ENCODE measurements at places on chromosomes 2 and 18.

- DNase-seq = no peak
Measured at GRCh38 chr2:240269380-240269779, 128.9 kb upstream of the OTOS start.

GRCh38 chr2:240123821-240124650 lies 12.1 kb downstream of the COPS9 start:
- DNase-seq = no peak

DNA sequence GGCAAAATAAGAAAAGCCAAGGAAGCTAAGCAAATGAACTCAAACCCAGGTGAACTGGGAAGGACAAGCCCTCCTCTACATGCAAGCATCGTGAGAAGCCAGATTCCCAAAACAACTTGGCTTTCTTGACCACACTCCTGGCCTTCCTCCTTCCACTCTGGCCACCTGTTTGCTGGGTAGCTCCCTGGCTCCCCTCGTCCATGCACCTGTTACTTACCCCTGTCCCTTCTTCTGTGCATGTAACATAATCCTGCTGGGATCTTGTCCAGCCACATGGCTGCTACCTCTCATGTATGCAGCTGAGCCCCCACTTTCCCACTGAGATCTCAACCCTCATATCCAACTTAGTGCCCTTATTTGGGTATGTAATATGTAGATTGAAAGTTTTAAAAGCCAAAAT lies 121.6 kb downstream of the MYO5B start:
- DNase-seq = no peak

DNA sequence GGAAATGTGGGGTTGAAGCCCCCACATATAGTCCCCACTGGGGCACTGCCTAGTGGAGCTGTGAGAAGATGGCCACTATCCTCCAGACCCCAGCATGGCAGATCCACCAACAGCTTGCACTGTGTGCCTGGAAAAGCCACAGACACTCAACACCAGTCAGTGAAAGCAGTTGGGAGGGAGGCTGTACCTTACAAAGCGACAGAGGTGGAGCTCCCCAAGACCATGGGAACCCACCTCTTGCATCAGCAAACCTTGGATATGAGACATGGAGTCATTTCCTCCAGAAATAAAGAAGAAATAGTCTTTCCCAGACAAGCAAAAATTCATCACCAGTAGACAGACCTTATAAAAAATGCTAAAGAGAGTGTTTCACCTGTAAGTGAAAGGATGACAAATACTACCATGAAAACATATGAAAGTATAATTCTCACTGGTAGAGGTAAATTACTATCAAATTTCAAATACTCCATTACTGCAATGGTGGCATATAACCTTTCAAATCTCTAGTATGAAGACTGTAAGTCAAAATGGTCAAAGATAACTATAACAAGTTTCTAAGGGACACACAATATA lies 152.6 kb upstream of the EPHA4 start:
- DNase-seq = no peak

DNA sequence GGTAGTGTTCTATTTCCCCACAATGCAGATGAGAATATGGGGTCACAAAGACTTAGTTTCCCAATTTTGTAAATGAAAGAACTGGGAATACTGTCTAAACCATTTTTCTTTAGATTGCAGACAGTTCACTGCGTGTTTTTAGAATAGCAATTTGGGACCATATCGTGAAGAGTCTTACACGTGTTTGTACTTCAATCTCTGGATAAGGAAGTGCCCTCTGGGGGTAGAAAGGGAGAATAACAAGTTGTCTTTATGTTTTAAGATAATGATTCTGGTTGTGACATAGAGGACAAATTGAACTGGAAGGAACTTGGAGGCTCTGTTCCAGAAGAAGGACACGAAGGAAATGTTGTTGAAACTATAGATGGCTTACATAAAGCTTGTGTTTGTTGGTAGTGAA lies 457.7 kb downstream of the CBLN2 start:
- DNase-seq = no peak

- no peak for DNase-seq
Measured at GRCh38 chr2:178674122-178674521, 133.1 kb downstream of the TTN start.

DNA sequence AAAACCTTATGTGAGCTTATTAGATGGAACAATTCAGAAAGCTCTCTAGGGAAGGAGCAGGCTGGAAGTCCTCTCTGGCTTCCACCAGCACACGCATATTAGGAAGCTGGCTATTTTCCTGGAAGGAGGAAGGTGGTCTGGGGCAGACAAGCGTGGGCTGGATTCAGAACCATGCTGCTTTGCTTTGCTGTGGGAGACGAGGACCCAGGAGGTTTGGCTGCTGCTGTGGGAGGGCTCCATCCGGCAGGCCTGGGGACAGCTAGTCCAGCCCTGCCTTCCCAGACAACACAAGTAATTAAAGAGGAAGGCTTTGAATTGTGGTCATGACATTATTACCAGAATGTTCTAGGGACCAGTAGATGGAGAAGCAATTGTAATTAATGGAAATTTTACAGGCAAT lies 238.8 kb upstream of the MYT1L start:
- no peak for DNase-seq

GRCh38 chr2:16134436-16135165 lies 194.3 kb downstream of the MYCN start:
- DNase-seq = no peak

DNA sequence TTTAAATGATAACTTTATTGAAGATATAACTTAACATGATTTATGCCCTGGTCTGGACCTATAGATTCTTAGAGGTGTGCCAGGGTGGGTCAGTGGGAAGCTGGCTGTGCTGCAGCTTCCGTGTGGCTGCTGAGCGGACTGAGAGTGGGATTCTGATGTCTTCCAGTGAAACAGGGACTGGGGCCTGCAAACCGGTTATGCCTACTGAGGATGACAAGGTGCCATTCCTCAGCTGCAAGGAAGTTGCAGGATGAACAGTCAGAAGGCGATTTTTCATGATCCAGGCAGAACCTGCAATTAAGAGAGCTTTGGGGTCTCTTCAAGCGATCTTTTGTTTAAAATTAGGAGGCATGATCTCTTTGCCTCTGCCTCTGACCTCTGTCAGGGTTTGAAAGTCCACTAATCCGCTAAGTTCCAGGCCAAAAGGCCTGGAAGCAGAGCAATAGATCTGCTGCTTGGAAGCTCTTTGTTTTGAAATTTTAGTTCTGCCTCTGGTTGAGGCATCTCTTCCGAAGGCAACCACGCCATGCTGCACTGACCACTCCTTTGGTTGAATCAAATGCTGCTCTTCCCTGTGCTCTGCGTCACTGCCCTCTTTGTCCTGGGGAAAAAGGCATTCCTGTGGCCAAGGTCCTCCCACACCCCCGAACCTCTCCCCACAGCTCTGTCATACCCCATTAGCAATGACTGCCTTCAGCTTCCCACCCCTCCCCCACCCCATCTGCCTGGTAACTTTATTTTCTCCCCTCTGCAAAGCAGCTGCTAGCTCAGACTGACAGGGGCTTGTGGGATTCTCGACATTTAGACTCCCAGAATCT lies 2.0 kb downstream of the TMEM169 start:
- no peak for DNase-seq

GRCh38 chr2:166825914-166826313 lies 62.4 kb upstream of the XIRP2 start:
- no peak for DNase-seq

DNA sequence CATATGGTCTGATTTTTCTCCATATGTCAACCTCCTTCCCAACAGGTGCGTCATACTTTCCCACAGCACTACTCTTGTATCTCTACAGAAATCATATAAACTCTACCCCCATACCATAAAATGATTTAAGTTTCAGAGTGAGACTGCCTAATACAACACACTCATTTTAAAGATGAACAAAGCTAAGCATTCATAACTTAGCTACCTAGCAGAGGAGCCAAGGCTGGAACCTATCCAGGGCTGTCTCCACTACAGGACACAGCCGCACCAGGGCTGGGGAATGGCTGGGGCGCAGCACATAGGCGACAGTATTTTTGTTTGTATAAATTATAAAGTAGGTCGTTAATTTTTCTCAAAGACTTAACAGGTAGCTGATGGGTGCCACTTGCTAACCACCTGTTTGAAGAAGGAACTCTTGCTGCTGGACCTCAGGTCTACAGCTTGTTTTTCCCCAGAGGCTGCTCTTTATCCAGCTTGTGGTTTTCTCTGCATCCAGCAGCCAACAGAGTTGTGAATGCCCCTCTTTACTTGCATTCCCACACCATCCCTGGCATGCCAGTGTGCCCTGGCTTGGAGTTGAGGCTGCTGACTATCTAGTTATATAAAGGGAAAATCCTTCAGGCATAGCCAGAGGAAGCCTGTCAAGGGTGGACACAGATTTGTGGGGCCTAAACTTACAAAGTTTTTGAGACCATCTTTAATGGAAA lies 62.0 kb downstream of the HNRNPLL start:
- no peak for DNase-seq

DNA sequence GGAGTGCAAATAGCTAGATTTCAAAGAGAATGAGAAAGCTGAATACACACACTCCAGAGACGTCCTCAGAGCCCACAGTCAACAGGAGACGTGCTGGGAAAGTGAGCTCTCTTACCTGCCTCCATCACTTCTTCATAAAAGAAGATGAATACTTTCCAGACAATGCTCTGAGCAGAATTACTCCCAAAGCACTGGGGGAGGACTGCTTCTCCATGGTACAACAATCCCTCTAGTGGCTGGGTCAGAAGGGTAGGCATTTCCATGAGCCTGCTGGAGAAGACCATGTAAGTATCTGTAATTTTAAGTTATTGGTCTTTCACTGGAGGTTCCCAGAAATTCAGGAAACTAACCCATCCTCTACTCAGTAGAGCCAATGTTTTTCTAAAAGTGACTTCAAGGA lies 190.3 kb downstream of the RBM43 start:
- DNase-seq = no peak

- no peak for DNase-seq
Measured at GRCh38 chr2:7116511-7116910, 199.3 kb downstream of the RNF144A start.

DNA sequence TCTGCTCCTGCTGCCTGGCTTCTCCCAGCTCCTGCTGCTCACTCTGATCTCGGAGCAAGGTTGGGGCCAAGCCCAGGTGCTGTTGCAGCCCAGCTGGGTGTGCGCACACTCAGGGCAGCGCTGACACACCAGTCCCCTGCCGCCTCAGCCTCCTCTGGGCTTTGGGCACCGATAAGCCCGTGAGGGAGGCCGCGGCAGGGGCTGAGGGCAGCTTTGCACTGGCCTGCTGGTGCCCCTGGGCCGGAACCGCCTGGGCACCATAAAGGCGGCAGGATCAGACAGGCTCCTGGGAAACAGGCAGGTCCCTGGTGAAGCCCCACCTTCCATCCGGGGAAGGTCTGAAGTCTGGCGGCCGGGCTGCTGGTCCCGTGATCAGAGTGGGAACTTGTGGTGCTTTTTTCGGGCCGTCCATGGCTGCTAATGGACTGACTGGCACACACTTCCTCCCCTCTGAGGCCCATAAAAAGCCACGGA lies 14.1 kb upstream of the EML6 start:
- no peak for DNase-seq

GRCh38 chr18:76808561-76808960 lies 13.8 kb upstream of the ZNF236 start:
- no peak for DNase-seq

DNA sequence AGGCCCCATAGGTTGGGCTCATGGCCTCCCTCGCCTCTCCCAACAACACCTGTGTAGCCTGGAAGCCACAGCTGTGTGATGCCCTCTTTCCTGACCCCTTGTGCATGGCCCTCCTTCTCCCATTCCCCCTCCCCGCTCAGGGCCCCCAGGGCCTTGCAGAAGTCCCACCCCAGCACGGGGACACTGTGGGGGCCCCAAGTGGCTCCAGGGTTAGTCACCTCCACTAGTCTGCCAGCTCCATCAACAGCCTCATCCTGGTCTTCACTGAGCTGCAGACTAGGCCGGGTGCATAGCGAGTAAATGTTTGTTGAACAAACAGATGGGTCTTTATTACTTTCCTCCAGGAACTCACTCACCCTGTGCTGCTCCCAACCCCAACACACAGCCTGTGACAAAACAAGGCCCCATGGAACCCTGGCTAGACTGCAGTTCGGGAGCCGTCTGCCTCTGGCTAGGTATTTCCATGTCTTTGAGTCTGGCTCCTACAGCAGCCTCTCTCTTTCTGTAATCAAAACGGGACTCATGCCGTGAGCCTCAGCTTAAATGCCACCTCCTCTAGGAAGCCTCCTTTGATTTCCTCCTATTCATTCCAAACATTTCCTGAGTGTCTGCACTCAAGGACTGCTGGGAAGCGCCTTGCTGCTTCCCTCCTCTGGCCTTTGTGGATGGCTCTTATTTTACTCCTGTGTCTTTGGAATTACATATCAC lies 109.9 kb upstream of the ID2 start:
- DNase-seq = no peak

- DNase-seq = no peak
Measured at GRCh38 chr2:236816197-236817170, 246.9 kb downstream of the ACKR3 start.

DNA sequence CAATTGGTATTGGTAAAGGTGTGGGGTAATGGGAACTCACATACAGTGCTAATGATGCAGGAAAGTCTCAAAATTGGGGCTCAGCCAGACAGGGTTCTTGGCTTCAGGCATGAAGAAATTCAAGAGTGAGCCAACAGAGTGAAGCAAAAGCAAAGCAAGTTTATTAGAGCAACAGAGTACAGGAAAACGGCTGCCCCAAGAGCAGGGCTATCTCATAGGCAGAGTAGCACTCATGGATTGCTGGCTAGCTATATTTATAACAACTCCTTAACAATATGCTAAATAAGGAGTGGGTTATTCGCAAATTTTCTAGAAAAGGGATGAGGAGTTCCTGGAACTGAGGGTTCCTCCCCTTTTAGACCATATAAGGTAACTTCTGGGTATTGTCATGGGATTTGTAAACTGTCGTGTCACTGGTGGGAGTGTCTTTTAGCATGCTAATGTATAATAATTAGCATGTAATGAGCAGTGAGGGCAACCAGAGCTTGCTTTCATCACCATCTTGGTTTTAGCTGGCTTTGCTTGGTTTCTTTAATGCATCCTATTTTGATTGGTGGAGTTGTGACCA lies 233.8 kb upstream of the NOL4 start:
- DNase-seq = no peak

- DNase-seq = no peak
Measured at GRCh38 chr18:12327510-12328178, 19.6 kb downstream of the TUBB6 start.
